Fibroblast of the aortic adventitia (primary cell): ENCODE measurements at places on chromosomes 6 and 20. TPM values are rescaled to one million over a fixed set of nuclear protein-coding genes. Genes with fewer than 3 reads are reported as not detected.
A peak's percentile ranks its signal among the peaks of the same experiment; 100 is the strongest.

TRMT11 gene
- 30.5 and 54.0 TPM in 2 replicates for total RNA-seq

- no peak for DNase-seq
These were observed 37.4 kb downstream of the GCNT2 start for GRCh38 chr6:10558565-10558964.

GRCh38 chr6:16995511-16996250 lies 106.2 kb upstream of the STMND1 start:
- DNase-seq = no peak

GRCh38 chr6:105894556-105894955 lies 191.6 kb upstream of the PRDM1 start:
- DNase-seq = no peak

DNA sequence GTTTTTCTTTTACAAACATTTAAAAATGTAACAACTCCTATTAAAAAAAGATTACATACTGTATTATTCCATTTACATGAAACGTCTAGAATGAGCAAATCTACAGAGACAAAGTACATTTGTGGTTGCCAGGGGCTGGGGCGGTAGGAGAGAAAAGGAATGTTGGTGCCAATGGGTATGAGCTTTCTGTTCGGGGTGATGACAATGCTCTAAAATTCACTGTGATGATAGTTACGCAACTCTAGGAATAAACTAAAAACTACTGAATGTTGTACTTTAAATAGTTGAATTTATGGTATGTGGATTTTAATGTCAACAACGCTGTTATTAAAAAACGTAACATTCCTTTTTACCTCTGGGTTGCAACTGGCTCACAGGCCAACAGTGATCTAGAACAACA lies 211.1 kb downstream of the GMDS start:
- no peak for DNase-seq

DNA sequence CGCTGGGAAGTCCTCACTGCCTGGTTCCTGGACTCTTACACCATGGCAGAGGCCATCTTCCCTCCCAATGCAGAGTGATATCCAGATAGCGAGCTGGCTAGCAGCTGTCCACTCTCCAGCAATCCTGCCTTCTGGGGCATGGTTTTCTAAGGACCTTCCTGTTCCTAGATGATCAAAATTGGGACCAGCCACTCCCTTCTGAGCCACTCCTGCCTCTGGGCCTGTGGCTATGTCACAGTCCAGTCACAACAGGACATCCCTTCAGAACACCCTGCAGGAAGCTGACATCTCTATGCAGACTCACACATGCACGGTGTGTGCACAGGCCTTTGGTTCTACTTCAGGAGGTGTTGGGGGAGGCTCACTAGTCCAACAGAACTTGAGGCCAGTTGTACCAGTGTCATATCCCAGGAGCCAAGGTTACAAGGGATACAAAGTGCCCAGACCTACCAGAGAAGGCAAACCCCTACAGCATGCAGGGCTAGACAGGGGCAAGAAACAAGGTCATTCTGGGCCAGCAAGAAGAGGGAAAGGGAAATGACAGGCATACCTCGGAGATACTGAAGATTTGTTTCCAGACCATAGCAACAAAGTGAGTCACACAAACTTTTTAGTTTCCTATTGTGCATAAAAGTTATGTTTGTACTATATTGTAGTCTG lies 2.7 kb upstream of the MCCD1 start:
- DNase-seq = peak; percentile 45
